Small intestine (tissue), 16 donors: ENCODE measurements at places on chromosomes 4 and X.

DNA sequence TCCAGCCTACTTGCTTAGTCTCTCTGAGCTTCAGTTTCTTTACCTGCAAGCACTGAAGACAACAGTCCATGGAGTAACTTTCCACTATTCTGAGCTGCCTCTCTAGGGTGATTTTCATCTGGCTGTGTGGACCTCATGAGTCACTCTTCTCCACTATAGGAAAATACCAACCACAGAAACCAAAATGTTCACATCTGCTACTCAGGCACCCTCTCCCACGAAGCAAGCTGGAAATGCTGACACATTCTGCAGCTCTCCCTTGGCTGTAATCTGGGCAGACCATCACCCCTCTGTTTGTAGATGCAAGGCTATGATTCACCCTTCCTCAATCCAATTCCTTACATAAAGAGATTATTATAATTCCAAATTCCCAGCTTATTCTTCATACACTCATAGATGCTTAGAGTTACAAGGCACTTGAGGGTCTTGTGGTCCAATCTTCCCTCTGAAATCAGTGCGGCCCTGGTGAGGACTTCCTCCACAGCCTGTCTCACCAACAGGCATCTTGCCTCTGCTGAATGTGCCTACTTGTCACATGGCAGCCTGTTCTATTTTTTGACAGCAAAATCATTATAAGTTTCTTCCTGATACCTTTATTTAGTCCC lies 97.0 kb upstream of the LNX1 start:
- DNase-seq: no peak

- DNase-seq: no peak
Observed at GRCh38 chr4:188109157-188109755, at the start of gene TRIML2. TRIML2 (minus strand) TSS chr4:188109603; CDS start chr4:188105368, 4,235 bp downstream.

DNA sequence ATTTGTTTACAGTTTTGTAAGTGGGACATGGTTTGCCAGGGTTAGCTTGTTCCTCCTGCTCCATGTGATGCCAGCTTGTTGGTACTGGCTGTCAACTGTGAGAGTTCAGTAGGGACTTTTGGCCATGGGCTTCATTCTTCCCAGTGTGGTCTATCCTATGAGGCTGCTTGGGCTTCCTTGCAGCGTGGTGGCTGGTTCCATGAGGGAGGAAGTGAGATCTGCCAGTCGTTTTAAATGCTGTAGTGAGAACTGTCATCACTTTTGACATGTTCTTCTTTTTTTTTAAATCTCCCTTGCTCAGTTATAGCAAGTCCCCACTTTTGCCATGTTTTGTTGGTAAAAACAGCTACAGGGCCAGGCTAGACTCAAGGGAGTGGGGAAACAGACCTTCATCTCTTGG lies 15.9 kb downstream of the NSD2 start:
- no peak for DNase-seq

- no peak for DNase-seq
Observed at GRCh38 chr4:143294710-143295275, 41.9 kb upstream of the GAB1 start.

DNA sequence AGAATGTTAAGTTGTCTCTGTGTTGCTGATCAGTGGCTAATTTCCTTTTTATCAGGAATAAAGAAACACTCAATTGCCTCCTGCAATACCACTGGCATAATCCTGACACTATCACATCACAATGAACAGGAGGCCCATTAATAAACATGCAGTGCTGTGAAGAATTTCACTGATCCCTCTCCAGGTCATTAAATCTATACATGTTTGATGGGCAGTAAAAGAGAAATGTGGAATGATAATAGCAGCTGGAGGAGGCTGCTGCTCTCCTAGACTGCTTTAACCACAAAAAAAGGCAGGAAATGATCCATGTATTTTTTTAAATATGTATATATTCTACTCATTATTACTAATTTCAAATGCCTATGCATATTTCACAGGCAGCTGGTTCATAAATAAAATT lies 202.1 kb downstream of the CENPC start:
- DNase-seq: no peak

- DNase-seq: no peak
Observed at GRCh38 chr4:56302760-56303159, 84.5 kb downstream of the AASDH start.

DNA sequence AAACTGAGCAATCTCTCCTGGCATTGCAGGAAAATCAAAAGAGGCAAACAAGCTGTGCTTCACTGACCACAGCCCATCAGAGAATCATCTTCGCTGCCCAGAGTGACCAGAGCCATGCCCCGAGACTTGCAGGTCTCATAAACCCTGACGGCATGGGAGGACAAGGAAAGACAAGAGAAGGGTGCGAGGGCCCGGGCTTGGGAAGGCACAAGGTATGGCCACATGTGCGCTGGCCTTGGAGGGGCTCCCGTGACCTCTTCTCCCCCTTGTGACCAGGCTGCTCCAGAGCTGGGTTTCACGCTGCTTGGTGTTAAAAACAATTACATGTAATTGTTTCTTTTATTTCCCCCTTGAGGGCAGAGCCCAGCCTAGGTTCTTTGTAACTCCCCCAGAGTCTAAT lies 20.8 kb downstream of the DCTD start:
- no peak for DNase-seq
